Activated CD4-positive, alpha-beta T cell treated with anti-CD3 and anti-CD28 coated beads, Interleukin-2, amount 50 U/mL, for 24 hours (primary cell): ENCODE measurements at places on chromosomes 7 and 10.

DNA sequence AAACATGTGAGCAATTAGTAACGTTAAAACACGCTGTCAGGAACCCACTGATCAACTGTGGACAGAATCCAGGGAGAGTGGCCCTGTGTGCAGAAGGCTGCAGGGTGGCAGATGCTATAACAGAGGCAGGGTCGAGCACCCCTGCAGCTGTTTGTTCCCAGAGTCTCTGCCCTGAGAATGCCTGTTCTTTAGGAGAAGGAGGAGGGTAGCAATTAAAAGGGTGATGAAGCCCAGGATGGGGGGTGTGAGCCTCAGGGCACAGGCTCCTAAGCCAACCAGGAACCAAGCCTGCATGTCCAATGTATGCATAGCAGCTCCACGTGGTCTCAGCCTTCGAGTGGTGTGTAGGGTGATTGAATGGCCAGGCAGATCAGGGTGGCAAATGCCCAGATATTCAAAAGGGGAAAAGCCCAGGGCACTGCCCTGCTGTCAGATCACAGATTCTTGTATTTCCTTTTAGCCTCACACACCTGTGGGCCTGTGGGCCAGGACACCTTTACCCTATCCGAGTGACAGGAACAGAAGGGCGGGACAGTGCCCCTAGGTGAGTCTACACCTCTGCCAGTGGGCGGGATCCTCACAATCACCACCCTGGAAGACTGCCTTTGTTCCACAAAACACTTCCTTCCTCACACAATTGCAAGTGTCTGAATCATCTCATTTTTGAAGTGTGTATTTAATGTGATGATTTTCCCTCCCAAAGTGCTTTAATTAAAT is 7.3 kb downstream of the WDFY4 start:
- DNase-seq = no peak

- no peak for DNase-seq
Measured at GRCh38 chr7:158740013-158740656, 35.5 kb upstream of the NCAPG2 start.

- DNase-seq = no peak
Measured at GRCh38 chr10:35898716-35899440, 256.8 kb upstream of the FZD8 start.

- no peak for DNase-seq
Measured at GRCh38 chr10:132933308-132934042, 8.9 kb downstream of the CFAP46 start.

- DNase-seq = no peak
Measured at GRCh38 chr10:126806498-126806897, 98.7 kb upstream of the DOCK1 start.

DNA sequence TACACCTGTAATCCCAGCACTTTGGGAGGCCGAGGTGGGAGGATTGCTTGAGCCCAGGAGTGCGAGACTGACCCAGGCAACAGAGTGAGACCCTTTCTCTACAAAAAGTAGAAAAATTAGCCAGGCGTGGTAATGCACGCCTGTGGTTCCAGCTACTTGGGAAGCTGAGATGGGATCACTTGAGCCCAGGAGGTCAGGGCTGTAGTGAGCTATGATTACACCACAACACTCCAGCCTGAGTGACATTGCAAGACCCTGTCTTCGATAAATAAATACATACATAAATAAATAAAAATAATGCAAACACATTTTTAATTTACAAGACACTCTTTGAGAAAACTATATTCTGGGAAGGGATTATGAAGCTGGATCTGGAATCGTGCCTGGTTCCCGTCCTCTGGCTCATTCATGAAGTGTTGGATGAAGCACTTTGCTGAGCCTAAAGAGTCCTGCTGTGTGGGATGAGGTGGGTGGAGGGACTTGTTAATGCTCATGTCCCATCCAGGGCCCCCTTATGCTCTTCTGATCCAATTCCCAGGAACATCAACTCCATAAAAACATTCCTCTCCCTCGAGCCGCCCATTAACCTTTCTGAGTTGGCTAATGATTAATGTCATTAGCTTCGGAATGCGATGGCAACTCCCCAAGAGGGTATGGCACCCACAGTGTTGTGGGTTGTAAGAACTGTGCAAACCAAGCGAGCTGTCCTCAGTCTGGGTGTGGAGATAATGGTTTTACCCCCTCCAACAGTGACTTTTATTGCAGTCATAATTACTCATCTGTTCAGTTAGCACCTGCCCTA is 236.3 kb downstream of the BAMBI start:
- no peak for DNase-seq

- DNase-seq = no peak
Measured at GRCh38 chr10:87882555-87883294, 19.3 kb downstream of the PTEN start.

- no peak for DNase-seq
Measured at GRCh38 chr10:21467633-21468032, 57.8 kb downstream of the SKIDA1 start.

DNA sequence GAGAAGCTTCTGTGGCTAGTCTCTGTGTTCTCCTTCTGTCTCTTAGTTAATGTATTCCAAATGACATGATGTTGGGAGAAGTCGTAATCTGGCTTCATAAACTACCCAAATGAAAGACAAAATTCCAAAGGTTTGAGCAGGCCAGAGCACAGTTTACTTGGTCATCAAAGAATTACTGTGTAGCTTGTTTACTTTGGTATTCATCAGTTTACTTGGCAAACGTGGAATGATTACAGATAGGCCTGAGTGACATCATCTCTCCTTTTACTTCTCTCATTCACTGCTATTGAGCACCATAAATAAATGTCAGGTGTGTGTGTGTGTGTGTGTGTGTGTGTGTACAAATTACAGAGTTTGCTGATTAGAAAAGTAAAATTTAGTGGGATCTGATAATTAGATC is 327.3 kb downstream of the PHTF2 start:
- DNase-seq = no peak

GRCh38 chr10:30580241-30580640 is 49.3 kb downstream of the LYZL2 start:
- DNase-seq = no peak

DNA sequence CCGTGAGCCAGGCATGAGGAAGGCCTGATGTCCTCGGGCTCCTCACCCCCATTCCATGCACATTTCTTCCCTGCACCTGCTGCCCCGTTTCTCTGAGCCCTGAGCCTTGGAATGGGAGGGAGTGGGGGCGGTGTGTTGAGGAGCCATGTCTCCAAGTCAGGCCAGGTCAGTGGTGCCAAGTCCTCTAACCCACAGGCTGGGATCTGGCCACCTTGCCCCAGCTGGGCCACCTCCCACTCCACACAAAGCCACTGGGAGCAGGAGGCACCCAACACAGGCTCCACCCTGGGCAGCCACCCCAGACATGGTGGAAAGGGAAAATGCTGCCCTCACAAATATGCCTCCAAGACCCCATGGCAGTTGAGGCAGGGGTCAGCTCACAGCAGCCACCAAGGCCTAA is 27.7 kb downstream of the ZCCHC24 start:
- no peak for DNase-seq

- DNase-seq = no peak
Measured at GRCh38 chr10:104614245-104614831, 26.8 kb upstream of the SORCS3 start.

GRCh38 chr10:35705051-35705450 is 63.0 kb upstream of the FZD8 start:
- no peak for DNase-seq

DNA sequence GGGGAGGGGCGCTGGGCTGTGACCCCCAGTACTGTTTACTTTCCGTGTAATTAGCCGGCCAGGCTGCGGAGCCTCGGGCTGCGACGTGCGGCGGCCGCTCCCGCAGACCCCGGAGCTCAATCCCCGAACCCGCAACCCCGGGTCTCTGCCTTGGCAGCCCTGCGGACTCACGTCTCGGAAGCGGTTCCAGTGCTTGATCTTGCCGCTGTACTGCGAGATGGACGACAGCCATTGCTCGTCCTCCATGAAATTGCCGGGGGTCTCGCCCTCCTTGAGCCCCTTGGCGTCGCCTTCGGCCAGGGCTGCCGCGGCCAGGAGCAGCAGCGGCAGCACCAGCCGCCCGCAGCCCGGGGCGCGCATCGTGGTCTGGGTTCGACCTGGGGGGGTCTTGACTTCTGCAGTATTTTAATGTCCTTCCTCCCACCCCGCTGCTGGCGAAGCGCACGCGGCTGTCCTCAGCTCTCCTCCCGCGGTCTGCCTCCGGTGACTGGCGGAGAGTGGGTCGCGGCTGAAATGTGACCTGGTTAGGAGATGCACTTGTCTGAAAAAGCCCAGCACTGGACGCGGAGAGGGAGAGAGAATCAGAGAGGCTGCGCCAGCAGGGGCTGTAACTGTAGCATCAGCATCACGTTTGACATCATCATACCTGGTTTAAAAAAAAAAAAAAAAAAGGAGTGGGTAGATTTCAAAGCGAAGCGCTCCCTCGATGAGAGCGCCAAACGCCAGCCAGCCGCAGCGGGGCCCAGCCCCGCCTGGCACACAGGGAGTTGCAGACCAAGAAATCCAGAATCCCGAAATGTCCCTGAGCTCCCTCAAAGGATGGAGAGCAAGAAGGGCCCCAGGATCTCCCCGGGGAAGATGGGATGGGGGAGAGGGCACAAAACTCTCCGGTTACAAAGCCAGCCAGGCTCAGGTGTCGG is at the start of gene SPOCK2:
Gene SPOCK2 (minus strand): TSS at position 583 of the 920 bp plus-strand sequence. CDS start 223 bp downstream, at position 360.
- peak; percentile 46 for DNase-seq

GRCh38 chr10:63027531-63027930 is 105.6 kb upstream of the NRBF2 start:
- no peak for DNase-seq

- DNase-seq = no peak
Measured at GRCh38 chr10:130809181-130809580, 502.3 kb downstream of the TCERG1L start.

DNA sequence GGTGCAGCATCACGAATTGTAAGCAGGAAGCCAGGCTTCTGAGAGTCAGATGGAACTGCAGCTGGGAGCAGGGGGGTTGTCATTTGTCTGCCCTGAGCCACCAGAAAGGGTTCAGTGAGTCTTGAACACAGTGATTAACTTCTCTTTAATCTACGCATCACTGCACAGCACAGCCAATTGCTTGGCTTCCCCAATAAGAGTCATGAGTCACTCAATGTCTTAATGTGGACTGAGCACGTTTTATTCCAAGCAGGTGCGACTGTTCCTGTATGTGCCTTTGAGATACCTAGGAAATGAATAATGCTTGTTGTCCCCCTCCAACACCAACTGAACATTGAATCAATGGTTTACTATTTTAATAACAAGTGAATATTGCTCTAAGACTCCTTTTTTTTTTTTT is 26.0 kb upstream of the PLEKHA1 start:
- no peak for DNase-seq

DNA sequence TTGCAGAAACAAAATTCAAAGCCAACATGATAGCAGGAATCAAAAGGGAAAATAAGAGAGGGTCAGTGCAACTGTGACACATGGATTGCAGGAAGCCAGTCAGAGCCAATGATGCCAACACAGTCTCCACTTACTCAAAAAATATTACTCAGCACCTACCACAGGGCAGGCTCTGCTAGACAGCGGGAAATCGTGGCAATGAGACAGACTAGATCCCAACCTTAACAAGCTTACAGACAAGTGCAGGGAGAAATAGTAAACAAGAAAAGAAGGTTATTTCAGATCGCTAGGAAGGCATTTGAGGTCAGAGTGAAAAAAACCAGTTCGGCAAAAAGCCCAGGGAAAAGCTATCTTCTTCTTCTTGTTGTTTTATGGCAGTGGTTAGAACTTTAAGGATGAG is 45.2 kb upstream of the NPFFR1 start:
- no peak for DNase-seq

DNA sequence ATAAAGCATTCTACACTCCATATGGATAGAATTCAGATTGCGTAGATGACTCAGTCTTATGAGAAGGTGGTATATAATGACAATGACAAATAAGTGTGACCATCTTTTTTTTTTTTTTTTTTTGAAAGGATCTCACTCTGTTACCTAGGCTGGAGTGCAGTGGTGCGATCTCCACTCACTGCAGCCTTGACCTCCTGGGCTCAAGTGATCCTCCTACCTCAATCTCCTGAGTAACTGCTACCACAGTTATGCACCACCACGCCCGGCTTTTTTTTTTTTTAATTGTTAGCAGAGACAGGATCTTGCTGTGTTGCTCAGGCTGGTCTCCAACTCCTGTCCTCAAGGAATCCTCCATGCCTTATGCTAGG is 43.2 kb upstream of the NRP1 start:
- no peak for DNase-seq

DNA sequence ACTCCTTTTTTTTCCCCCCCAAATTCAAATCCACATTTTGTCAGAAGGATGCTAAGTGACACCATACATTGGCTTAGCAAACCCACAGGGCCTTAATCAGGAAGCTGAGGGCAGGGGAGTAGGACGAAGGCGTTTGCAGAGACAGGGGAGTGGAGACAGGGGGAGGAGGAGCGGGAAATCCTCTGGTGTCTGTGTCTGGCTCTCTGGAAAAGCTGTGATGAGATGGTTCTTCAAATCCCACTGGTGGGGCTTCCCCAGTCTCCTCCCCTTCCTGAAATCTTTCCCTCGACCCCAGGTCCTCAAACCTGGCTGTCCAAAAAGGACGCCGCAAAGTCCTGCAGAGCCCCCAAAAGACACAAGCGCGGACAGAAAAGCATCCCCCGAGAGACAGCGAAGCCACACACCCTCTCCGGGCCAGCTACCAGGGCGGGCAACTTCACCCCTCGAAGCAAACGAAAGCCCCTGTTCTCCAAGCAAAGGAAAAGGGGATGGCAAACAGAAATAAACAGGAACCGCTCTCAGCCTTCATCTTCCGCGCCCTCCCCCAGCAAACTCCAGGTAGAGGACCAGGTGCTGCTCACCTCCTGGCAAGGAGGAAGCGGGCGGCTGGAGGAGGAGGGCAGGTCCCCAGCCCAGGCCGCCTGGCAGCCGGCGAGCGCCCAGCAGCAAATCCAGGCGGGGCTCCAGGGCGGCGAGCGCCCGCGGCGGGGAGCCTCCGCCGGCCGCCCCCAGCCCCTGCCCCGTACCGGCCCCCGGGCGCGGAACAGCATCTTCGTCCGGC is 520 bp downstream of the ELAPOR2 start:
- DNase-seq = no peak

- DNase-seq = no peak
Measured at GRCh38 chr7:90387470-90388240, 15.6 kb upstream of the CLDN12 start.

DNA sequence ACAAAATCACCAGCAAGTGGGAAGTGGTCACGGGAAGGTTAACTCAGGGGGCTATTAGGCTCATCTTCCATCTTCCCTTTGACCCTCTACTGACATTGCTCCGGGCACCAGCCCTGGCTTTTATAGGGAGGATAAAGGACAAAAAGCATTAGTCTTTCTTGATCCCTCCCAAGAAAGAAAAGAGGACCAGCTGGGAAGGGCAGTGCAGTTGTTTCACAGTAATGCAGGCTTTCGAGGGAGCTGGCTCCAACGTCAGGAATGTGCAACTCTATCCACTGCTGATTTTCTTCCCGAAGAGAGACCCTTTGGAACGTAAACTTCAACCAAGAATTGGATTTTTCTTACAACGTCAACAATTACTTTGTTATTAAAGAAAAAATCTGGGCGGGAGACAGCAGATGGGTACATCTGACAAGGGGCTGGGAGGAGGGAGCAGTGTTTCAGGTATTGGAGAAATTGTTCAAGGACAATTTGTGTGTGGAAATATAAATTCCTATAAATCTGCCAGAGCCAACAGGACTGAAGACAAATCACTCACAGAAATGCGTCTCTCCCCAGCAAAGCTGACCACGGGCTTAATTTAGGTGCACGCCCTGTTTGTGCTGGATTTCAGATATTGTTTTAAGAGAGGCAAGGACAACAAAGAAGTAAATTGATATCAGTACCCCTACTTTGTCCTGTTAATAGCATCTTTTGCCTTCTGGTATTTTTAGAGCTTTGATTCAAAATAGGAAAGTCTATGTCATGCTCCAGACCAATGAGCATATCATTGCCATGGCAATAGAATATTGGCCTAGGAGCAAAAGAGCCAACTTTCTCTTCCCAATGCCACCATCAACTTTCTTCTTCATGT is 23.4 kb upstream of the ARID5B start:
- DNase-seq = no peak

- DNase-seq = no peak
Measured at GRCh38 chr7:132321387-132321786, 254.9 kb downstream of the PLXNA4 start.
